ENCODE measurements at places on chromosomes 7 and 10. TPM values are rescaled to one million over a fixed set of nuclear protein-coding genes. Genes with fewer than 3 reads are reported as not detected.
A peak's percentile ranks its signal among the peaks of the same experiment; 100 is the strongest.

DNA sequence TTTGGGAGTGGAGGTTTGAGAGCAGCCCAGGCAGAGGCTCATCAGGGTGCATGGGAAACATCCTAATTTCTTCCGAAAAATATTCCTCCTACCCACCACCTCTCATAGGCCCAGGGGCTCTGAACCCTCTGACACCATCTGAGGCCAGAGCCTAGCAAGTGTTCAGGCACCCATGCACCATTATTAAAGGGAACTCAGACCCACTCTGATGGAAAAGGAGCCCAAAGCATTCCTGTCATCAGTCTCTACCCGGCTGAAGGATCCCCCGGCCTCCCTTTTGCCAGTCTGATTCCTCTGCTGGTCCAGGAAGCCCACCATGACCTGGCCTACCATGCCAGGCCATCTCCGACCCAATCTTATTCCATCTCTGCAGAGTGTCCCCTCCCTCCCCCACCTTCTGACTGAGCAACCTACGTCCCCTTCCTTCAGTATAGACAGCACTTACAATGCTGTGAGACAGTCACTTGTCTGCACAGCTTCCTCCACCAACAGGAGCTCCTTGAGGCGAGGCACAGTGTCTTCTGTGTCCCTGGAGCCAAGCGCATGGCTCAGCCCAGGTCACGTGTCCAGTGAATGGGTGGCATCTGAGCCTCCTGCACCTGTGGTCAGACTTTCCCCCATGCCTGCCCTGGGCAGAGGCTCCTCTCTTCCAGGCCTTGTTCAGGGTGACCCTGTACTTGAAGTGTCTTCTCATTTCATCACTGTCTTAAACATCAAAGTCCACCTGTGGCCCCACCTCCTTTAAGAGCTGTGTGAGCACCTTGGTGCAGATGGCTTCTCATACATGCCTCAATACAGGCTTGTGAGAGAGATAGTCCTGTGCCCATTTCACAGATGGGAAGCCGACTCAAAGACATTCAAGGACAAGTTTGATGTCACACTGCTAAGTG, 889 bp upstream of the GPR15LG start:
- no peak for DNase-seq

DNA sequence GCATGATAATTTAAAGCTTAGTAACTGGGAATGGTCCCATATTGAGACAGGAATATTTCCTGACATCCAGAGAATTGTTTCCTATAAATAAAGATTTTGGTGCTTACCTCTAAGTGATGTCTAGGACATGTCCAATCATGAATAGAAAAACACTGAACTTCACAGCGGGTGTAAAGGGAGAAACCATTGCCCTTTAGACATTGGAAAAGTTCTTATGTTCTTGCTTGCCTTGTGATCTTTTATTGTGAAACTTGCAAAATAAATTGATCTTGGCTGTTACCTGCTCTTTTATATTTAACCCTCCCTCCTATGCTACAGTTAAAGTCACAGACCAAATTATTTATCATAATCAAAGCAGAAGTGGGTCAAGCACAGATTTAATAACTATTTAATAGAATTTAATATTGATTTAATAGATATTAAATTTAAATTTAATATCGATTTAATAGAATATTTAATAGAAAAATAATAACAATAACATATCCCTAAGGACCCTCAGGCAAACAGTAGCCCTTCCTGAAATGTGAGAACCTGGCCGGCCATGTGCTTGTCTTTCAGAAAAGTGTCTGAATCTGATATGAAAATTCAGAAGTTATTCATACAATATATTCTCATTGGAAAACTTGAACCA, 47.0 kb upstream of the AKR1C1 start:
- DNase-seq, result no peak

GRCh38 chr7:113060100-113060499, 26.5 kb downstream of the GPR85 start:
- DNase-seq, result no peak

- DNase-seq, result no peak
Observed at GRCh38 chr7:123621707-123622106, 20.1 kb downstream of the ASB15 start.

GRCh38 chr7:144835155-144835611, 670 bp downstream of the TPK1 start:
- peak; percentile 57 for DNase-seq

DNA sequence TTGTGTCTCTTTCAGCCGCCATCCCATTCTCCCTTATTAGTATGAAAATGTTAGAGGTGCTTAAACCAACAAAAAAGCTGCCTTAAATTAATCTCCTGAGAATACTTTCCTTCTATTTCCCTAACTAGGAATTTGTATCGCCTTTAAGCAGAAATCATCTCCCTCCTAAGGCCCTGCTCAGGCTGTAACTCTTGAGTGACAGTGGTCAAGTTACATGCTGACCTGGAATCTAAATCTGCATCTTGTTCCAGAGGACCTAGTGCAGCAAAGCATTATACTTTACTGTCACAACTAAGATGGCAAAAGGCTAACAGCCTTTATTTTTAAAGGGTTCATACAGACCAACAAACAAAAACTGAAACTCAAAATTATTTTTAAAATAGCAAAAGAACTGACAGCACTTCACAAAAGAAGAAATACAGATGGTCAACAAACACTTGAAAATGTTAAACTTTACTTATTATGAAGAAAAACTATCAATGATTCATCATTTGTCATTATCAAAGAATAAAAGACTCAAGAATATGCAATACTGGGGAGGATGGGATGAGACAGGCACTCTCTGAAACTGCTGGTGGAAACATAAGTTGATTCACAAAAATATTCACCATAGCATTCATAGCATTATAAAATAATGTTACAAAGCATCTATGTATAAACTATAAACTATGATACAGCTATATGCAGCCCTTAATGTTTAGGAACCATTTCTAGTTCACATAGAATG, 11.0 kb downstream of the CYREN start:
- DNase-seq, result no peak

DNA sequence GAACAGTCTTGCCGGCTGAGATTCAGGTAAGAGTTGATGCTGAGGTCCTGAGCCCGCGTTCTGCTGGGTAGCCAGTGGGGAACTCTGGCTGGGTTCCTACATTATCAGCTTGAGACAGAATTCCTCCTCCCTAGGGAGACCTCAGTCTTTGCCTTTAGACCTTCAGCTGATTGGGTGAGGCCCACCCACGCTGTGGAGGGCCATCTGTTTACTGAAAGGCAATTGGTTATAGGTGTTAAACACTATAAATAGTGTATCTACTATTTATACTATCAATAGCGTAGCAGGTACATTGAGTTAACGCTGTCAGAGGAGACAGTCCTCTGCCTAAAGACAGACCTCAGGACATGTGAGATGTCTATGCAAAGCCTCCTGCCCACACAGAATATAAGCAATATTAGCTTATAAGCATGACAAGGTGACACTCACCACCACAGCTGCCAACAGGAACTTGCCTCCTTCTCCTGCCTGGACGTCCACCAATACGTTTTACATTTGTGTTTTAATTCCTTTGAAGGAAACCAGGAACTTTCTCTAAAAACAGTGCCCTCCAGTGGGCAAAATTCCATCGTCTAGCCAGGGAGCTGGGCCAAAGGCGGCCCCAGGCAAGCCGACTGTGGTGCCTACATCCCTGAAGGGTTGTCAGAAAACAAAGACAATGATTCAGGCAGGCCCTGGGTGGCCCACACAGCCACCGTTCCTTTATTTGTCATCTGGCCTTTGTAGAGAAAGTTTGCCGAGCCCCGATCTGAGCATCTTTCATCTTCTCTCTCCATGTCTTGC, 58.8 kb downstream of the INSIG1 start:
- peak; percentile 45 for DNase-seq

DNA sequence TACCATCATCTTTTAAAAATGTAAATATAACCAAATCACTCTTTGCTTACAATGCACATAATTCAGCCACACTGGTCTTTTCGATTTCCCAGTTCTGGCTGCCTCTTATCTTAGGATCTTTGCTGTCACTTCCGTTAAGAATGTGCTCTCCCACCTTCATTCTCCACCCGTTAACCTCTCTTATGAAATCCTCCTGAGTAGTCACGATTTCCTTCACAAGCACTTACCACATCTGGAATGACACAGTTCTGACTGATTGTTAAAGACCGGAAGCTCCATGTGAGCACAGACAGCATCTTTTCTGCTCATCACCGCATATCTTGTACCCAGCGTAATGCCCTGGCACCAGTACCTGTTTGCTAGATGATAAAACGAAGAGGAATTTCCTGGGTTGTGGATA, 84.3 kb downstream of the CUL2 start:
- DNase-seq, result peak; percentile 93

PTCD1 gene
- 4.9 TPM for total RNA-seq

Data from RPMI7951 (cell line).